ENCODE measurements at places on chromosomes 4 and X.

- no peak for DNase-seq
Measured at GRCh38 chr4:42676066-42676951, 19.4 kb upstream of the ATP8A1 start.

GRCh38 chrX:155231163-155231562, 14.9 kb downstream of the VBP1 start:
- no peak for DNase-seq

- DNase-seq: no peak
Measured at GRCh38 chrX:76915836-76916235, 488.3 kb downstream of the MAGEE1 start.

- peak; percentile 2 for DNase-seq
Measured at GRCh38 chrX:118603981-118604380, 108.4 kb downstream of the DOCK11 start.

GRCh38 chr4:135098061-135098460, 896.5 kb upstream of the PABPC4L start:
- no peak for DNase-seq

GRCh38 chr4:122873821-122874593, 47.4 kb downstream of the FGF2 start:
- no peak for DNase-seq

- no peak for DNase-seq
Measured at GRCh38 chrX:80876877-80877276, 67.2 kb upstream of the BRWD3 start.

- DNase-seq: no peak
Measured at GRCh38 chr4:87856816-87857215, 24.0 kb downstream of the MEPE start.

DNA sequence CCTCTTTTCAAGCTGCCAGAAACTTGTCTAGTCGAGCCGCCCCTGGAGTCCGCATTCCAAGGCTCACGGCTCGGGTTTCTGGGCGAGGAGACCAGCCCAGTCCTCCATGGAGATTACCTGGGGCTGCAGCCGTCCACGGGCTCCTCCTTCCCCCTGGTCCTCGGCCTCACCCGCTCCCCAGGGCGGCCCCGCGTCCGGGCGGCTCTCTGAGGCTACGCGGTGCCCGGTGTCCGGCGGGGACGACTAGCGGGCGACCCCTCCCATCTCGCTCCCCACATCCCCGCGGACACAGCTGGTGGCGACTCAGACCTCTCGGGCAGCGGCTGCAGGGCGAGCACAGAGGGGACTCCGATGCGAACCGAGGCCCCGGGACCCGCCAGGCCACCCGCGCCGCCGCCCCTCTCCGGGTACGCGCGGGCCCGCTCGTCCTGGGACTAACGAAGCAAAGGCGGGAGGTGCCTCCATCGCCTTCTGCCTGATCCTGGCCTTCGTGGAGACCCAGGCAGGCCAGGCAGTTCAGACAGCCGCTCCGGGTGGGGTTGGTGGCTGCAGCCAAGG, 159.4 kb downstream of the TRAM1L1 start:
- no peak for DNase-seq

GRCh38 chrX:134735015-134735414, 76.7 kb upstream of the PLAC1 start:
- DNase-seq: no peak
